H4 (cell line): ENCODE measurements at places on chromosomes 5 and 9. TPM values are rescaled to one million over a fixed set of nuclear protein-coding genes. Genes with fewer than 3 reads are reported as not detected.

GRCh38 chr5:177966009-177966838 is 29.8 kb downstream of the PROP1 start:
- no peak for DNase-seq

DNA sequence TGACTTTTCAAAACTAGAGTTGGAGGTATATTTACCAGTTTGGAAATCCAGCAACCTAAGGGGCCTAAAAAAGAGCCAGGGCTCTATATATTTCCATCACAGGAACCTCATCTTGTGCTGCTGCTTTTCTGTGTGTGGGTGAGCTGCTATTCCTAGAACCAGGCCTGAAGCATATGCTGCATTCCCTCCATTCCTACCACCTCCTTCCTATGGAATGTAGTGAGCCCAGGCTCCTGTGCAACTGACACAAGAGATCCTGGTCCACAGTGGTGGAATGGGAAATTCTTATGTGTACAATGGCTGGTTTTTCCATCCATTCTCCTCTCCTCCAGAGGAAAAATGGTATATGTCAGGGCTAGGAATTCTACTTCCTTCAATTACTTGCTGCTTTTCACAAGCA is 39.1 kb downstream of the SPEF2 start:
- no peak for DNase-seq

DNA sequence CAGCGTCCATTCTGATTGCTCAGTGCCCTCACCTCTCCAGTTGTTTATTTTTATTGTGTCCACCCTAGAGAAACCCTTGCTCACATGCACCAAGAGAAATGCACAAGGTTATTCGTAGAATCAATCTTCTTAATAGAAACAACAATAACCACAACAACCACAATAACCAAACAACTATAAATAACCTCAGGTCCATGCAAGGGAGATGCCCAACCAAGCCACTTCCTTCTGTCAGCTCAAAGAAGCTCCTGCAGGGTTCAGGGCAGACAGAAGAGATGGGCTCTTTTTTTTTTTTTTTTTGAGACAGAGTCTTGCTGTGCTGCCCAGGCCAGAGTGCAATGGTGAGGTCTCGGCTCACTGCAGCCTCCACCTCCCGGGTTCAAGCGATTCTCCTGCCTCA is 14.9 kb upstream of the TCOF1 start:
- peak; percentile 51 for DNase-seq

GRCh38 chr5:102570747-102571146 is 71.9 kb upstream of the SLCO6A1 start:
- no peak for DNase-seq

DNA sequence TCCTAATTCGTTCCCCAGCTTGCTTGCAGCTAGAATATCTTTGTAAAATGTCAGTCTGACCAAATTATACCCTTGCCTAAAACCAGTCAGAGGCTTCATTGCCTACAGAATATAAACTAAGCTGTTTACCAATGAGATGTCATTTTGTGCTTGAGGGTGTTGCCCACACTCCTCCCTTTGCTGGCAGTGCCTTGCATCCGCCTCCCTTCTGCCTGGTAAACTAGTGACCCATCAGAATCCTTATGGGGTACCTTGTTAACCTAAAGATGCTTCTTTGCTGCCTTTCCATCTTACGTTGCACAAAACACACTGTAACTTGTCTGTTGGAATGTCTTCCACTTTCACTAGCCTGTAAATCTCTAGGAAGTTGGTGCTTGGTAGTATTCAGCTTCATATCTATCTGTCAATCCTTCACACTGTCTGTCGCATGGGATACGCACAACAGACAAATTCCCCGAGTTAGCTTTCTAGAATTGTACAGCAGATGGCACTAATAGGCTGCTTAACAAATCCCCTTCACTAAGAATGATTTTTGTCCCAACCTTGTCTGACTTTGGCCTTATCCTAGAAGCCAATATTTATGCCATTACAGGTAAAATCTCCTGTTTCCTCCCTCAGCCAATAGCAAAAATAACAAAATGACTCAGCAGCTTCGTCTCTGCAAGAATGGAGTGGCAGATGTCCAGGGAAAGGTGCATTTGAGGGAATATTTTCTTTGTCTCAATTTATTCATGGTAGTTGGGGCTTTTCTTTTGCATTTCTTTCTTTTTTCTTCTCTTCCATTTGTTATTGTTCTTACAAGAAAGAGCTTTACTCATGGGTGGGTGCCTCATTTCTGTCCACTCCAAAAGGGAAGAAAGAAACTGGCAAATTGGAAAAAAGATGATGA is 3.0 kb downstream of the NUDT2 start:
- peak; percentile 47 for DNase-seq

GRCh38 chr9:33180526-33181184 is 13.5 kb upstream of the B4GALT1 start:
- DNase-seq: no peak

- DNase-seq: no peak
Observed at GRCh38 chr5:160271396-160271795, 41.0 kb downstream of the CCNJL start.

DNA sequence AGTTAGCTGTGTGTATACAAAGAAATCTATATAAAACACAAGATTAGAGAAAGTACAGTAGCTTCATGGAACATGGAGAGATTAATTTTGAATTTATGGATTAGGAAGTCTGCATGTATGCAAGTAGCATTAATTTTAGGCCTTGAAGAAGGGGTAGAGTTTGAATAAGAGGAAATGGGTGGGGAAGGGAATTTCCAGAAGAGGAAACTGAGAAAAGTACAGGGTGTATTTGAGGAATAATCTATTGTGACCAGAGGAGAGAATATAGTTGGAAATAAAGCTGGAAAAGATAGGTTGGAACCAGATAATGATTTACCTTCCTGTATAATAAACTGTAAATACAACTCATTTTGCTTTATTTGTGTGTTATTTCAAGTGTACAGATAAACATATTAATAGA is 53.6 kb downstream of the CWC27 start:
- no peak for DNase-seq

DNA sequence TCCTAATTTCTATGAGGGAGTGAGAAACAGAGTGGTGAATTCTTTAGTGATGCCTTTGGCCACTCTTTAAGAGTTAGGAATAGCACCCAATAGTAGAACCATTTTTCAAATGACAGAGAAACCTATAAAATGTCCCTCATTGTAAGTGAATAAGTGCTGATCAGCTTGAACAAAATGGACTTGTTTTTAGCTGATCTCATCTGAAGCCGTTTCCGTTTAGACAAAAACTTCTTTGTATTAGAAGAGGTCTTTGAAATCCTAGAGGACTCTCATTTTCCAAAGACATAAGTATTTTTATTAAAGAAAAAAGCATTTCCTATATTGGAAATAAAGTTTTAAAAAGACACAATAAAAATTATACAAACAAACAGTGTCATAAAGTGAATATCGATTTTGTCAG is 273.9 kb downstream of the ARHGEF28 start:
- no peak for DNase-seq

DNA sequence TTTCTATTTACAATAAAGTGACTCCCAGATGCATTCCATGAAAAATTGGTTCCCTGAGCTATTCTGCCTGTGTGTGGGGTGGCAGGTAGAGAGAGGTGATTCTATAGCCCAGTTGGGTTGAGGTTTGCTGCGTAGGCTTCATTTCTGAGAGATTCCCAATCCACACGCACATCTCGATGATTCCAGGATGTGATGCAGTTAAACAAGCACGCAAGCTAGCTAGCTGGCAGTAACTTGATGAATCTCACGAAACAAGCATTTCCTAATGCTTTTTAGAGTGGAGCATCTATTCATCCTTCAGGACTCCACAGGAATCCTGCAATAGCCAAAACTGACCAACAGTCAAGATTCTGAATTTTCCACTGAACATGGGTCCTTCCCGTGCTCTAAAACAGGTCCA is 43.8 kb upstream of the CER1 start:
- DNase-seq: no peak

GRCh38 chr5:135843571-135844337 is 9.3 kb downstream of the SLC25A48 start:
- DNase-seq: no peak

DNA sequence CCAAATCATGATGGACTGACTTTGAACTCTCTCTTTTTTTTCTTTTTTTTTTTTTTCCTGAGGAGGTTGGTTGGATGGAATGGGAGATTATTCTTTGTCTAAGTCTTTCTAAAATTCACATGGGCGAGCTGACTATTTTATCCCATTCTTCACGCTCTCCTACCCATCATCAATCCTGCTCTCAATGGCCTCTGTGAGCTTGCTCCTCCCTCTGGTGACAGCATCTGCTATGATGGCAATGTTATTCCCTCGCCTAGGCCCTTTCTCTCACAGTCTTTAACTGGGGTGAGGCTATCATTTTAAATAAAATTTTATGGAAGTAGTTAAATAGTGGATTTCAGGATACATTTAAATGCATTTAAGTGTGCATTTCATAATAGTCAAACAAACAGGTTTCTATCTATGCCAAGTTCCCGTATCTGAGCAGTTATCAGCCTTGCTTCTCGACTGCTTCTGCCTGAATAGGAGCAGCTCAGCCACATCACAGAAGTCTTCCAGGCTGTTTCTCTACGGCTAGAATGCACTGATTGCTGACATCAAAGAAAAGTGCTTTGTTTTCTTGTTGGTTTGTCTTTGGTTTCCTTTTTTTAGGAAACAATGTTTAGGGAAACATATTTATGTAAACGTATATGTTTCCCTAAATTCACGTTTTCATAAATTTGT is 2233.8 kb downstream of the MAT2B start:
- DNase-seq: no peak

GRCh38 chr5:27020973-27021372 is 17.4 kb downstream of the CDH9 start:
- peak; percentile 42 for DNase-seq

GRCh38 chr9:108844391-108844790 is 11.4 kb downstream of the ACTL7B start:
- DNase-seq: no peak

DNA sequence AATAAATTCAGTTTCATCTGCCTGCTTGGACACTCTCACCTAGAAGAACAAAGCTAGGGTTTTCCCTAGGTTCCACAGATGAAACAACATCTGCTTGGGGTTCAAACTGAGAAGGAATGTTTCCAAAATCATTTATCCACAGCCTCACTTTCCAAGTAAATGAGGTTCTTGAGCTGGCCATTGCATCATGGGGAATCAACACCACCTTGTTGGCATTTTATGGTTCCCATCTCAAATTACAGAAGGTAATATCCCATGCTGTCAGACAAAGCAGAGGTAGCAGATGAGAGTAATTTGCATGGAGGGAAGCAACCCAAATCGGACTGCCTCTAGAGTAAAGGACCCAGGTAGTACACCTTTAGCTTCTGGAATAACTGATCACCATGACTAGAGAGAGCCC is 10.5 kb upstream of the NR4A3 start:
- DNase-seq: no peak

GRCh38 chr5:14036514-14036913 is 92.0 kb upstream of the DNAH5 start:
- DNase-seq: peak; percentile 89

- no peak for DNase-seq
Observed at GRCh38 chr9:108780942-108781734, 74.6 kb downstream of the ACTL7B start.

DNA sequence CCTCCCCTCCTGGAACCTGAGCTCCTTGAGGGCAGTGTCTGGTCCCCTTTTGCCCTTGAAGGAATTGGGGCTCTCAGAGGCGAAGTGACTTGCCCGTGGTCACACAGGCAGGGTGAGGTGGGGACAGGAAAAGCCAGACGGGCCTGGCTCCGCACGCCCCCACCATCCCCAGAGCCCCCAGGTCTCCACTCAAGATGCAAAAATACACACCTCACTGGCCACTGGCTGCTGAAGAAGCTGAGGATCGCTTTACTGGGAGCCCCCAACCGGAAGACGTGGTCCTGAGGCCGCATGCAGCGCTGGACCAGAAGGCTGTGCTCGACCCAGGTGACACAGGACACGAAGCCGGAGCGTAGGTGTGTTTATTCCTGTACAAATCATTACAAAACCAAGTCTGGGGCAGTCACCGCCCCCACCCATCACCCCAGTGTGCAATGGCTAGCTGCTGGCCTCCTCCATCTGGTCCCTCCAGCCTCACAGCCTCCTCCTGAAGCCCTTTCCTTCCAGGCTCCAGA is 7.6 kb upstream of the AK1 start:
- no peak for DNase-seq

GRCh38 chr9:129276486-129277230 is 98.6 kb upstream of the IER5L start:
- DNase-seq: no peak

- no peak for DNase-seq
Observed at GRCh38 chr9:134600836-134601638, 40.6 kb upstream of the COL5A1 start.

- no peak for DNase-seq
Observed at GRCh38 chr9:69308206-69308931, 16.6 kb upstream of the ENTREP1 start.

GRCh38 chr9:4865681-4866080 is 72.9 kb downstream of the RCL1 start:
- no peak for DNase-seq

- DNase-seq: no peak
Observed at GRCh38 chr5:125815-126214, 33.8 kb downstream of the PLEKHG4B start.

DNA sequence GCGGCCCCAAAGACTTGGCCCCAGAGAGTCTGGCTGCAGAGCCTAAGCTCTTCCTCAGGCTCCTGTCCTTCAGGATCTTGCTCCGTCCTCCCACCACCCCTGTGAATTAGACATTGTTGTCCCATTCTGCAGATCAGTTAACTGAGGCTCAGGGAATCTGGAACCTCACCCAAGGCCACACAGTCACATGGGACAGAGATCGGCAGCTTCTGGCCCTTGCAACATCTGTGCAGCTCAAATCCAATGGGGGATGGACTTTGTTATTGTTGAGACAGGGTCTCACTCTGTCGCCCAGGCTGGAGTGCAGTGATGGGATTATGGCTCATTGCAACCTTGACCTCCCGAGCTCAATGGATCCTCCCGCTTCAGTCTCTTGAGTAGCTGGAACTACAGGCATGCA is 23.9 kb upstream of the LAMC3 start:
- no peak for DNase-seq

- peak; percentile 55 for DNase-seq
Observed at GRCh38 chr9:13088720-13089427, 190.6 kb downstream of the MPDZ start.

GRCh38 chr9:127397646-127398274 is 791 bp downstream of the SLC2A8 start:
- DNase-seq: no peak

The RPL37 gene
- 104 and 179 TPM in 2 replicates for total RNA-seq

The SPTLC1 gene
- total RNA-seq: 92.3 and 94.6 TPM in 2 replicates

The CD274 gene
- total RNA-seq: 0.95 and 1.1 TPM in 2 replicates

The FOXD1 gene
- 5.2 and 5.4 TPM in 2 replicates for total RNA-seq

The IL4 gene
- not detected in 2 replicates for total RNA-seq

The TSSK1B gene
- total RNA-seq: not detected in 2 replicates

The TAF11L10 gene
- total RNA-seq: not detected in 2 replicates

The ANKRD18B gene
- 0.75 TPM in 1 of 2 replicates, not detected in the other for total RNA-seq

The CCDC192 gene
- not detected in 2 replicates for total RNA-seq

The IL5 gene
- not detected in 2 replicates for total RNA-seq

The DDX4 gene
- not detected in 2 replicates for total RNA-seq

The ORM1 gene
- total RNA-seq: 0.33 TPM in 1 of 2 replicates, not detected in the other

The TAS2R1 gene
- not detected in 2 replicates for total RNA-seq

The PCDHA10 gene
- total RNA-seq: 0.02 and 0.08 TPM in 2 replicates

The RGS14 gene
- total RNA-seq: 26.2 and 28.1 TPM in 2 replicates

The CDH12 gene
- total RNA-seq: 49.2 and 71.9 TPM in 2 replicates

The OTP gene
- total RNA-seq: not detected in 2 replicates
